Activated effector memory CD4-positive, alpha-beta T cell treated with Interleukin-2 at 50 U/mL for 16 hours (primary cell): ENCODE measurements at places on chromosomes 2 and 18.

- no peak for DNase-seq
Measured at GRCh38 chr2:106257830-106258229, 63.7 kb upstream of the UXS1 start.

DNA sequence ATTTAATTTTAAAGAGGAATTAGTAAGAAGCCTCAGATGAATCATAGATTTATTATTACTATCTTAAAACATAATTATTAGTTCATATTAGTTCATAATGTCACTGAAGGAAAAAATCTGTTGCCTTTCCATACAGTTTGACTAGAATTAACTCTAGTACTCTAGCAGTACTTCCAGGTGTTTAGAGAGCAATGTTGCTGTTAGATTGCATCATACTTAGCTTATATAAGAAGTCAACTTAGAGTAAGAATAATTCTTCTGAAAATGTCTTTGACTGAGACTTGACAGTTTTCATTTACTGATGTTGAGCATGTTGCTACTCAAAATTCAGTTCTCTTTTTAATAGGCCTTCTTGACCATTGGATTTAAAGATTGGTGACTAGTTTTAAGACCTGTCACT, 4.7 kb downstream of the RAB3GAP1 start:
- no peak for DNase-seq

DNA sequence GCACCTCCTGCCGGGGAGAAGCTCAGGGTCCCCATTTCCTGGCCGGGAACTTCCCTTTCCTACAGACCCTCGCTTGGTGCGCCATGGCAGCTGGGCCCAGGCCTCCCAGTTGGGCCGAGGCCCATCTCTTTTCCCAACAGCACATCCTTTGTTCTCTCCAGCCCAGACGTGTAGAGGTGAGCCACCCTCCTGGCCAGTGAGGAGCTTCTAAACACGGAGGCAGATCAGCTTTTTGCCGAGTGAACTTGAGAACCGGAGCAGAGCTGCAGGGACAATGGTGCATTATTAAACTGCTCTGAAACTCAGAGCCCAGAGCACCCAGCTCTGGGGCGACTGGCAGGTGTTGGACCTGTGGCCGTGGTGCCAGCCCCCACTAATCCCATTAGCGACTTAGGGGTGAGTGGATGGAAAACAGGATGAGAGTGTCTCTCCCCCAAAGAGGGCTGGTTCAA, 25.4 kb downstream of the SH3BP4 start:
- DNase-seq, result no peak

DNA sequence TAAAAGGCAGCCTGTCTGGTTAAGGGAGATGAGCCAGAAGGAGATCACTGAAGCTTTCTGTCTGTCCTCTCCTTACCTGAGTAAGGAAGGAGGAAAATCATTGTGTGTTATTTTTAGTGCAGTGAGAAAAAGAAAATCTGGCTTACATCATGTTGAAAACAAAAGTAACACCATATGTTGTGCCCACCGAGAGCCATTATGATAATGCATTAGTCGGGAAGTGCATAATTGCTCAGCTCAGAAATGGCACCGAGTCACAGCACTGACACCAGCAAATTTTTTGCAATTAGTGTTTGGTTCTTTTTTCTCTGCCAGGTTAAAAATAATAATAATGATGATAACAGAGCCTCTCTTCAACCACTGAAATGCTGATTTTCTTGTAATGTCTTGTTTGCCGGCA, 46.6 kb downstream of the HNMT start:
- DNase-seq, result no peak

GRCh38 chr2:213057977-213058376, 93.4 kb downstream of the IKZF2 start:
- DNase-seq, result no peak

DNA sequence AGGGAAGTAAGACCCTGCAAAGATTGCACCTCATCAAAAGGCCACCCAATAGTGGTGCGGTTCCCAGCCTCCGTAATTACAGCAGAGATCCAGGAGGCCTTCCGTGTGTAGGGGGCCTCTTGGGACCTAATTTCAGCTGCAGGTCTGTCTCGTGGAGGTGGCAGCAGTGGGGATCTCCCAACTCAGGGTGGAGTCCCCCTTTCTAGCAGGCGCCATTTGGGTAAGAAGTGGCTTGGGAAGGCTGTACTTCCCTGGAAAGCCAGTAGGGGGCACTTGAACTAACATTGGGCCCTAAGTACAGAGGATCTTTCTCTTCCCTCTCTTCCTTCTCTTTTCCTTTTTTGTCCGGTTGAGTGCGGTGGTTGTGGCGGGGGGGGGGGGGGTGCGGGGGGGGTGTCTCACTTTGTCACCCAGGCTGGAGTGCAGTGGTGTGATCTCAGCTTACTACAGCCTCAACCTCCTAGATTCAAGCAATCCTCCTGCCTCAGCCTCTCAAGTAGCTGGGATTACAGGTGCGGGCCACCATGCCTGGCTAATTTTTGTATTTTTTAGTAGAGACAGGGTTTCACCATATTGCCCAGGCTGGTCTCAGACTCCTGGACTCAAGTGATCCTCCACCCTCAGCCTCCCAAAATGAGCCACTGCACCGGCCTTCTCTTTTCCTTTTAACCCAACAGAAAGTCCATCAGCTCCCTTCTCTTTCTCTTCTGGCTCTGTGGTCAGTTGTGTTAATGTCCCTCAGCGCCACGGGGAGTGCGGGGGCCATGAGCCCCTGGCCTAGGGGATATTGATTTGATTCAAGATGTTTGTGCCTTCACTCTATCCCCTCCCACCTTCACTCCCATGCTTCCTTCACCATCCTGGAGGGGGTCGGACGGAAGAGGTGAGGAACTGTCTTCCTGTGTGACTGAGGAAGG, 32.0 kb downstream of the CENPO start:
- no peak for DNase-seq
